ENCODE measurements at places on chromosomes 16 and 17. TPM values are rescaled to one million over a fixed set of nuclear protein-coding genes. Genes with fewer than 3 reads are reported as not detected.

GRCh38 chr17:73644145-73645049 lies at the start of gene SDK2:
Gene SDK2, minus strand, starts transcription at chr17:73644445. Its CDS starts 357 bp downstream, at chr17:73644088.
- H3K4me3 ChIP-seq = peak within 1 kb of the TSS; percentile 89
- no peak for DNase-seq
- H3K36me3 ChIP-seq = no peaks in the 10 kb centered on the region
- H3K4me1 ChIP-seq = no peaks in the 10 kb centered on the region
- H3K27ac ChIP-seq = no peak within 1 kb of the TSS

- no peak for DNase-seq
- no peak overlapping the region for H3K4me3 ChIP-seq
- H3K36me3 ChIP-seq = no peaks in the 10 kb centered on the region
- no peak overlapping the region for H3K27ac ChIP-seq
- no peaks in the 10 kb centered on the region for H3K4me1 ChIP-seq
- no peaks in the 10 kb centered on the region for H3K27me3 ChIP-seq
These were observed 1.2 kb downstream of the AQP8 start for GRCh38 chr16:25217921-25218320.

GRCh38 chr17:21482189-21482865 lies 106.2 kb downstream of the KCNJ12 start:
- H3K36me3 ChIP-seq = peaks cover 2% of the 10 kb centered on the region
- H3K4me1 ChIP-seq = no peaks in the 10 kb centered on the region
- H3K4me3 ChIP-seq = no peak overlapping the region

DNA sequence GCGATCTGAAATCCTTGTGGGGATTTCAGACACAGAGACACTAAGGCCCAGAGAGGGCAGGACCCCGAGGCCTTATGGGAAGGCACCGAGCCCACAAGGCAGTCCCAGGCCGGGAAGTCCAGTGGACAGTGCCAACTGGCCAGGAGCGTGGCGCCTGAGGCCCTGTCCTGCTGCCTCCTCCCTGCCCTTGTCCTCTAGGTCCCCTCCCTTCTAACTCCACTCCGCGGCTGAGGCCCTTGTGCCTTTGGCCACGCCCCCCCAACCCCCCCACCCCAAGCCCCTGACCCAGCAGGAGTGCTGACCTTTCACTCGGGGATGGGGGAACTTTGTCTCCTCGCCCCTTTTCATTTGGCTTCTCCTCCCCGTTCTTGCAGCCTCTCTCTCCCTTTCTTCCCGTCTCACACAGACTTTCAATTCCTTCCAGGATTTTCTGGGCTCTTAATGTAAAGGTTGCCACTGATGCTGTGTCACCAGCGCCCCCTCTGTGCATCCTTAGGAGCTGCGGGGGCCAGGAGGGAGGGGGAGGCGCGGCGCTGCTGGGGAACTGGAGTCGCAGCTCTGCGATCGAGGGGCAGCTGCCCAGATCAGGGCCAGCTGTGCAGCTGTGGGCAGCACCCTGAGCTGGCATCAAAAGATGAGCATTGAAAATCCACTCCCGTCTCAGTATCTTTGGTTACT lies 29.1 kb downstream of the CRHR1 start:
- H3K4me1 ChIP-seq = no peaks in the 10 kb centered on the region
- H3K27ac ChIP-seq = no peak overlapping the region
- H3K36me3 ChIP-seq = peaks cover 2% of the 10 kb centered on the region

- no peak for DNase-seq
- no peaks in the 10 kb centered on the region for H3K27me3 ChIP-seq
- H3K4me3 ChIP-seq = peak overlapping the region; percentile 50
- no peak overlapping the region for H3K27ac ChIP-seq
- no peaks in the 10 kb centered on the region for H3K36me3 ChIP-seq
- H3K4me1 ChIP-seq = peaks cover 2% of the 10 kb centered on the region
These were observed 670 bp downstream of the TNFSF12 start for GRCh38 chr17:7549401-7550055.

DNA sequence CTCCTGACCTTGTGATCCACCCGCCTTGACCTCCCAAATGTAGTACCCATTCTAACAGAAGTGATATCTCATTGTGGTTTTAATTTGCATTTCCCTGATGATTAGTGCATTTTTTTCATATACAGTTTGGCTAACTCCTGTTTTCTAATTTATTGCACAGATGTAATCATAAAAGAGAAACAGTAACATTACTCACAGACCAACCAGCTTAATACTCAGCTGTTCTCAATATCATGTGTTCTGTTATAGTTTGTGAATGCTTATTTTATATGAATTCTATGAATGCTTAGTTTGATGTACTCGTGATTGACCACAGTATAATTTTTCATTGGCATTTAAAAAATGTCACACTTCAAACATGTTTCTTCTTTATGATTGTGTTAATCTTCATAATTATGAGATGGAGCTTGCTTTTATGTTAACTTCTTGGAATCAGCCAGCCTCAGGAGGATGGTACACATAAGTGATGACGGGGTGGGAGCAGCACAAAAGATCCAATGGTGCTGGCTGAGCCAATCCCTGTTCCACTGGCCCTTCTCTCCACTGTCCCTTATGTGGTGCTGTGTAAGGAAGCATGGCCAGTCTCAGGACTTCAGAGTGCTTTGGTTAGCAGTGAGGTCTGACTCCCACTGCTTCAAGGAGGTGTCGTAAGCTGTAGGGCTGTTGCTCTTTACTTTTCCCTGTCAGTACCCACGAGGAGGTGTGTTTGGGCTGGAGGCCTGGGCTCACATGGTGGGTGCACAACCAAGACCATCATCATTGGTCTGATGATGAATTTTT lies 191.0 kb downstream of the SPECC1 start:
- peaks cover 18% of the 10 kb centered on the region for H3K4me1 ChIP-seq
- H3K4me3 ChIP-seq = no peak overlapping the region
- peak overlapping the region; percentile 10 for H3K27ac ChIP-seq
- H3K36me3 ChIP-seq = peaks cover 35% of the 10 kb centered on the region
- H3K27me3 ChIP-seq = no peaks in the 10 kb centered on the region

DNA sequence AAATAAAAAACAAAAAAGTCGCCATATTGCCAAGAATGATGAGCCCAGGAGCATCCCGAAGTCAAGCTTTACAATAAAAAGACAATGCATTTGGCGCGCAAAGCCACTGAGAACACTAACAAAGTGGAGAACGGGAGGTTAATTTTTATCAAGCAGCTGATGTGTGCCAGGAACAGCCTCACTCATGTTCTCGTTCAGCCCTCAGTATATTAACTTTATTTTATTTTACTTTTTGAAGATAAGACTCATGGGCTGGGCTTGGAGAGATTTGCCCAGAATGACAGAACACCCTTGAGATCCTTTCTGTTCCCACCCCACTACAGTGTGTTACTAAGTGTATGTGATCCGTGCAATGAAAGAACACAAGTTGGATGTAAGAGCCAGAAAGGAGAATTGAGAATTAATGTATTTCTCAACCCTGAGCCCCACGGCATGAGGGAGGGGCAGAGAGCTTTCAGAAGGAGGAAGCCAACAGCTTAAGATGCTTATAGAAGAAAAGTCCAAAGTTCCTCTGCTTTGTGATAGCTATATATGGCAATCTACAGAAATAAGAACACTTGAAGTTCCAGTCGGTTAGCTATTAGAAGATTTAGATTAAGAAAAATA lies 48.4 kb downstream of the COTL1 start:
- H3K4me1 ChIP-seq = peaks cover 13% of the 10 kb centered on the region
- H3K27ac ChIP-seq = no peak overlapping the region
- H3K4me3 ChIP-seq = no peak overlapping the region
- DNase-seq = no peak
- no peaks in the 10 kb centered on the region for H3K27me3 ChIP-seq

- H3K4me1 ChIP-seq = no peaks in the 10 kb centered on the region
- H3K27me3 ChIP-seq = no peaks in the 10 kb centered on the region
- no peaks in the 10 kb centered on the region for H3K36me3 ChIP-seq
- H3K27ac ChIP-seq = no peak overlapping the region
- H3K4me3 ChIP-seq = no peak overlapping the region
- no peak for DNase-seq
These were observed 13.5 kb downstream of the SOX8 start for GRCh38 chr16:995087-995486.

GRCh38 chr17:1077986-1078711 lies 81.2 kb downstream of the TIMM22 start:
- H3K4me3 ChIP-seq = peak overlapping the region; percentile 57
- peak; percentile 48 for DNase-seq
- no peaks in the 10 kb centered on the region for H3K27me3 ChIP-seq

DNA sequence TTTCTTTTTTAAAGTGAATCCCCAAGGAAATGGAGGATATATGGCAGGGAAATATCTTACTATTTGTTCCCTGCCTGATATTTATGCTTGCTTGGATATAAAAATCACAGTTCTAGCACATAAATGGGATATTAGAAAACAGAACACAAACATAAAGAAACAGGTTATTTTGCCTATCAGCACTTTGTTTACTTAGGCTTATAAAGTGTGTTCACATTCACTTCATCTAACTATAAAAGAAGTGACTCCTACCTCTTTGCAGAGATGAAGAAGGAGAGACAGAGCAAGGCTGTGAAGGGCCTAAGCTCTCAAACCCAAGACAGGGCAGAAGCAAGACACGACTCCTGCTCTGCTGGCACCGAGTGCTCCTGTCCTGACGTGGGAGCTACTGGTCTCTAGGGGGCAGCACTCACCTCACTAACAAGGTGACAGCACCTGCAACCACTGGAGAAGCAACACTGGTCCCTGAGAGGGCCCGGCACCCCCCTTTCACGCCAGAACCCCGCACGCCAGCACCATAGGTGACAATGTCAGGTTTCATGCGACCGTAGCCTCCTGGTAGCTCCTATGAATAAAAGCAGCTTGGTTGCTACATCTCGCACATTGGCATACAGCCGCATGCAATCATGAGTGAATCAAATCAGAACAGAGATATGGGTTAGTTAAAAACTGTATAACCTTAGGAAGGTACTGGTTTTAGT lies 32.0 kb downstream of the MBTPS1 start:
- H3K36me3 ChIP-seq = peaks cover 77% of the 10 kb centered on the region
- no peaks in the 10 kb centered on the region for H3K27me3 ChIP-seq
- no peak overlapping the region for H3K4me3 ChIP-seq
- H3K4me1 ChIP-seq = no peaks in the 10 kb centered on the region

- H3K36me3 ChIP-seq = no peaks in the 10 kb centered on the region
- H3K4me1 ChIP-seq = no peaks in the 10 kb centered on the region
- H3K27ac ChIP-seq = no peak overlapping the region
These were observed 38.3 kb upstream of the HAPSTR1 start for GRCh38 chr16:9053006-9053601.

DNA sequence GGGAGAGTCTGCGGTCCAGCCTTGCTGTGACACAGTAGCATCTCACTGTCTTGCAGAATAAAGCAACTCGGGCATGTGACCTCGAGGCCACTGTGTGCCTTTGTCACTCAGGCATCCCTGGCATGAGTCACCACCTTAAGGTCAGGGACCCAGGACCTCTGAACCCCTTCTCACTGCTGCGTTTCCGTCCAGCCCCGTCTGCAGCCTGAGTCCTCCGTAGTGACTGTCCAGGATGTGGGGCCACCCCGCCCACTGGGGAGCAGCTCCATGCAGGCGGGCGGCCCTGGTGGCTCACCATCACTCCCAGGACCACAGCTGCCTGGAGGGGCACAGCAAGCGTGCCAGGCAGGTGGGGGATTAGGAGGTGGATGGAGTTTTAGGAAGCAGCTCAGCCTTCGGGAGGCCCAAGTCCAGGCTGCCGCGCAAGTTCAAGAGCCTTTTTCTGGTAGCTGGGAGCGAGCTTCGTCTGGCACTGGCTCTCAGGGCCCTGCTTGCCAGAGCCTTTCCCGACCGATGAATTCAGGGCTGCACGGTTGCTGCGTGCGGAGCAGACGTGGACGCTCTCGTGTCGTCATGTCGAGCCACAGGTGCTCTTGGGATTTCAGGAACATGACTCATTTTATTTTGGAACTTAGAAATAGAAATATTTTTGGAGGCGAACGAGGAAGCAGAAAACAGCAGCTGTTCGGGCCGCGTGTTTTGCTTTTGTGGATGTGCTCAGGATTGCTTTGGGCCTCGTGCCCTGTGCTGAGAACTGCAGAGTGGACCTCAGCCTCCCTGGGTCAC lies 16.8 kb downstream of the KCTD5 start:
- no peaks in the 10 kb centered on the region for H3K27me3 ChIP-seq
- no peaks in the 10 kb centered on the region for H3K4me1 ChIP-seq
- no peak for DNase-seq
- H3K27ac ChIP-seq = no peak overlapping the region
- H3K4me3 ChIP-seq = no peak overlapping the region
- H3K36me3 ChIP-seq = peaks cover 7% of the 10 kb centered on the region

DNA sequence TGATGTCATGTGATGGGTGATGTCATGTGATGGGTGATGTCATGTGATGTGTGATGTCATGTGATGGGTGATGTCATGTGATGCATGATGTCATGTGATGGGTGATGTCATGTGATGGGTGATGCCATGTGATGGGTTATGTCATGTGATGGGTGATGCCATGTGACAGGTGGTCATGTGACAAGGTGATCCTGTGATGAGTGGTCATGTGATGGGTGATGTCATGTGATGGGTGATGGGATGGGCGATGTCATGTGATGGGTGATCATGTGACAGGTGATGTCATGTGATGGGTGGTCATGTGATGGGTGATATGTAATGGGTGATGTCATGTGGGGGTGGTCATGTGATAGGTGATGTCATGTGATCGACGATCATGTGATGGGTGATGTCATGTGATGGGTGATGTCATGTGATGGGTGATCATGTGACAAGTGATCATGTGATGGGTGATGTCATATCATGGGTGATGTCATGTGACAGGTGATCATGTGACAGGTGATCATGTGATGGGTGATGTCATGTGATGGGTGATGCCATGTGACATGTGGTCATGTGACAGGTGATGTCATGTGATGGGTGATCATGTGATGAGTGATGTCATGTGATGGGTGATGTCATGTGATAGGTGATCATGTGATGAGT lies 17.2 kb downstream of the CD300LB start:
- H3K4me1 ChIP-seq = no peaks in the 10 kb centered on the region
- H3K27ac ChIP-seq = no peak overlapping the region
- peaks cover 11% of the 10 kb centered on the region for H3K36me3 ChIP-seq
- DNase-seq = peak; percentile 67
- peak overlapping the region; percentile 47 for H3K4me3 ChIP-seq

DNA sequence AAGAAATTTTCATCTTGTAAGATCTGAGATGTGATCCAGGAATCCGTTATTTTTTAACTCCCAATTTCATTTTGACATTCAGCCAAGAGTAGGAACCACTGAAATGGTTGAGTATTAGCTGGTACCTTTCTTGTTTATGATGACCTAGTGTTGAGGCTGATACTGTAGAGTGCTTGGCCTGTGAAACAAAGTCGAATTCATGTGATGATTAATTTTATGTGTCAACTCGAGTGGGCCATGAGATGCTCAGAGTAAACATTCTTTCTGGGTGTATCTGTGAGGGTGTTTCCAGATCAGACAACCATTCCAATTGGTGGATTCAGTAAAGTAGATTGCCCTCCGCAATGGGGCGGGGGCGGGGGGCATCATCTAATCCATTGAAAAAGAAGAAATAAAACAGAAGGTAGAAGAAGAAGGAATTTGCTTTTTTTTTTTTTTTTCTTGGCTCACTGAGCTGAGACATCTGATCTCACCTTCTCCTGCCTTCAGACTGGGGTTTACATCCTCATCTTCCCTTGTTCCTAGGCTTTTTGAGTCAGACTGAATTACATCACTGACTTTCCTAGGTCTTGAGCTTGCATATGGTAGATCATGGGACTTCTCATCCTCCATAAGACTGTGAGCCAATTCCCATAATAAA lies 264.6 kb upstream of the KCNJ16 start:
- no peak for DNase-seq
- no peak overlapping the region for H3K27ac ChIP-seq
- no peaks in the 10 kb centered on the region for H3K27me3 ChIP-seq
- H3K4me3 ChIP-seq = no peak overlapping the region
- no peaks in the 10 kb centered on the region for H3K36me3 ChIP-seq

KRT222 gene
- 0.18 TPM for total RNA-seq

NMRAL1 gene
- total RNA-seq = 78.9 TPM

KRTAP4-12 gene
- not detected for total RNA-seq

WFDC1 gene
- 0.24 TPM for total RNA-seq

TOX3 gene
- 20.2 TPM for total RNA-seq

TNP2 gene
- not detected for total RNA-seq

PITPNM3 gene
- 2.7 TPM for total RNA-seq

Measured in H9 (cell line).